PC-3 (cell line): ENCODE measurements at places on chromosomes 6 and 20. TPM values are rescaled to one million over a fixed set of nuclear protein-coding genes. Genes with fewer than 3 reads are reported as not detected.

Gene LY6G6F
- not detected in 2 replicates for total RNA-seq

Gene SIRPD
- total RNA-seq: 0.18 and 0.23 TPM in 2 replicates

Gene HLA-DRB1
- total RNA-seq: not detected in 2 replicates

- H3K27ac ChIP-seq: no peak overlapping the region
- no peak for DNase-seq
- H3K4me3 ChIP-seq: no peak overlapping the region
Observed at GRCh38 chr20:25050501-25051350, 7.2 kb downstream of the ACSS1 start.

DNA sequence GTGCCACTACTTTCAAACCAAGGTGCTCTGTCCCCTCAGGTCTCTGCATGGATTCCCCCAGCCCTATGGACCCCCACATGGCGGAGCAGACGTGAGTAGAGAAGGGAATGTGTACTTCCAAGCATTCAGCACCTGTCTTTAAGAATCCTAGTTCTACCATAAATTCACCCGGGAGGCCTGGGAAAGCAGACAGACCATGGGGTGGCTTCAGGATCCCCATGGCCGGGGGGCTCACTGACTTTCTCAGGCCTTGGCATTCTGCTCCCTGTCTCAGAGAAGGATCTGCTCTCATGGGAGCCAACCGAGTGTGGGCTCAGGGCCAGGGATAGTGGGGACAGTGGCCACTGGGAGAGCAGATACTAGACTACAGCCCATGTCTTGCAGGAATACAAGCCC lies 2.3 kb downstream of the CDC25B start:
- H3K4me1 ChIP-seq: peaks cover 26% of the 10 kb centered on the region
- H3K4me3 ChIP-seq: peak overlapping the region; percentile 99; the same call in 1 of the 2 replicates
- H3K36me3 ChIP-seq: peaks cover 55% of the 10 kb centered on the region
- no peak for DNase-seq
- no peaks in the 10 kb centered on the region for H3K27me3 ChIP-seq
- peak overlapping the region; percentile 64 for H3K27ac ChIP-seq

- H3K27ac ChIP-seq: no peak within 1 kb of the TSS
- DNase-seq: no peak
- no peaks in the 10 kb centered on the region for H3K36me3 ChIP-seq
- H3K4me3 ChIP-seq: no peak within 1 kb of the TSS
Observed at GRCh38 chr20:45827030-45827652, at the start of gene TNNC2. TNNC2 (minus strand) TSS chr20:45827312; CDS start chr20:45827248, 64 bp downstream.

DNA sequence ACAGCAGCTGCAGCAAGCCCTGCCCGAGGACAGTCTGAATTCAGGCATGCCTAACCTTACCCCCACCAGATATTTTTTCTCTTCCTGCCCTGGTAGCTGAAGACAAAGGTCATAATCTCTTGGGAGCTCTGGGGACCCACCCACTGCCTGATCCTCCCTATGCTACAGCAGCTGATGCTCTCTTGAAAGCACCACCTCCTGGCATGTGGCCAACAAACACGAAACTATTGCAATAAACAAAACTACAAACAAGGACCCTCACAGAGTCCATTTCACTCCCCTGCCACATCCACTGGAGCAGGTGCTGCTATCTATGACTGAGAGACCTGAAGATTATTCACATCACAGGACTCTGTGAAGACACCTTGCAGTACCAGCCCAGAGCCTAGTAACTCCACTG lies 238.5 kb upstream of the HS3ST5 start:
- no peak overlapping the region for H3K4me3 ChIP-seq
- peak; percentile 1 for DNase-seq
- H3K27me3 ChIP-seq: no peaks in the 10 kb centered on the region
- H3K4me1 ChIP-seq: peaks cover 8% of the 10 kb centered on the region; the same call in 1 of the 2 replicates
- no peak overlapping the region for H3K27ac ChIP-seq

- H3K27me3 ChIP-seq: no peaks in the 10 kb centered on the region
- peak overlapping the region; percentile 94 for H3K4me3 ChIP-seq
- peaks cover 20% of the 10 kb centered on the region for H3K4me1 ChIP-seq
Observed at GRCh38 chr6:105401247-105402089, 1.4 kb downstream of the PREP start.

GRCh38 chr20:52190437-52191131 lies 995 bp downstream of the ZFP64 start:
- DNase-seq: peak; percentile 81
- no peaks in the 10 kb centered on the region for H3K27me3 ChIP-seq
- H3K4me1 ChIP-seq: peaks cover 20% of the 10 kb centered on the region
- peak overlapping the region; percentile 84 for H3K4me3 ChIP-seq
- H3K36me3 ChIP-seq: peaks cover 13% of the 10 kb centered on the region; the same call in 1 of the 2 replicates

DNA sequence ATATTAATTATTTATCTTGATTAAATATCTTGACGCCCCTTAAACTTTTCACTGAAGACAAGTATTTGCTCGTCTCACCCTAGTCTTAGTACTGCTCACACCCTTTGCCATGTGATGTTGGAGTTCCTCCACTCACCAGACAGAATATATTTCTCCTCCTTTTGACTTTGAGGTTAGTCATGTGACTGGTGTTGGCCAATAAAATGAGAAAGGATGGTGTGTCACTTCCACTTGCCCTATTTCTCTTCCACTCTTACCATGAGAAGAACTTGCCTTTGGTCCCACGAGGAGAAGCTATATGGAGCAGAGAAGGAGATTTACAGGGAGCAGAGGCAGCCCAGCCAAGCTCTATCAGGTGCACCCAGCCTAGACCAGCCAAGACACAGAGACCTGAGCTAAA lies 64.9 kb upstream of the TAB2 start:
- no peaks in the 10 kb centered on the region for H3K27me3 ChIP-seq
- no peak for DNase-seq
- H3K27ac ChIP-seq: no peak overlapping the region

- no peak overlapping the region for H3K27ac ChIP-seq
- H3K4me1 ChIP-seq: no peaks in the 10 kb centered on the region
- no peak overlapping the region for H3K4me3 ChIP-seq
- H3K27me3 ChIP-seq: no peaks in the 10 kb centered on the region
Observed at GRCh38 chr6:49155316-49155715, 307.7 kb downstream of the MMUT start.

- H3K36me3 ChIP-seq: no peaks in the 10 kb centered on the region
- peaks cover 22% of the 10 kb centered on the region; the same call in 1 of the 2 replicates for H3K4me1 ChIP-seq
- peaks cover 16% of the 10 kb centered on the region for H3K27me3 ChIP-seq
- peak; percentile 80 for DNase-seq
- H3K4me3 ChIP-seq: no peak overlapping the region
- peak overlapping the region; percentile 29; the same call in 1 of the 2 replicates for H3K27ac ChIP-seq
Observed at GRCh38 chr6:154112181-154112809, 73.3 kb downstream of the OPRM1 start.

Gene HSPA12B
- not detected in 2 replicates for total RNA-seq

DNA sequence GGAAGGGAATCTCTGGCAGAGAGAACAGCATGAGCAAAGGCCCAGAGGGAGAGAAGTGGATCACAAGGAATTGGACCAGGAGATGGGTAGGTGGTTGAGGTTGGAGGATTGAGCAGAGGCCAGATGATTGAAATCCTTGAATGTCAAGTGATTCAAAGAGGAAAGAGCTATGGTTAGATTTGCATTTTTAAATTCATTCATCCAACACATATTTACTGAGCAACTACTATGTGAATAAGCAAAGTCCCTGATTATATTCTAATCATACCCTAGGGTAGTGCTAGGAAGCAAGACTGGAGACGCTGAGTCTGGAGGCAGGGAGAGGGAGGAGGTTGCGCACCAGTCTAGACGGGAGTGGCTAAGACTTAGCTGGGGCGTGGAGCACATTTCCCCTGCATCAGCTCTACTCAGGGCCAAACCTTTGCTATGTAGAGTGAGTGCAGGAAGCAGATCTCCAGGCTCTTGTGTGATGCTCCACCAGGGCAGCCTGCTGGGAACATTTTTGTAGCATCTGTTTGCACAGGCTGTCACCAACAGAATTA lies 40.2 kb downstream of the EYA2 start:
- no peak overlapping the region for H3K27ac ChIP-seq
- peaks cover 2% of the 10 kb centered on the region for H3K27me3 ChIP-seq
- H3K4me1 ChIP-seq: no peaks in the 10 kb centered on the region

DNA sequence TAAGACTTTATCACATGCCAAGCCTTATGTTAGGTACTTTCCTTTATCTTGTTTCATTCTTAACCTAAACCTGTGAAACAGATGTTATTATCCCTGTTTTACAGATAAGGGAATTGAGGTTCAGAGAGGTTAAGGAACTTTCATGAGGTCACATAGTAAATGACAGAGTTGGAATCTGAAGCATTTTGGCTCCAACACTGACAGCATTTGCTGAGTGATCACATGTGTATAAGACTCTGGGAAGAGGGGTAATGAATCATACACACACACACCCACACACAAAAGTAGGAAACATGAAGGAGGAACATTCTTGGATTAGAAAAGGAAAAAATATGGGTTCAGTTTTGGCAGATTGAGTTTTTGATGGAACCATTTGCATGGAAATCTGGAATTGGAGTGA lies 212.5 kb downstream of the GJA1 start:
- H3K4me3 ChIP-seq: no peak overlapping the region
- no peak for DNase-seq
- H3K27me3 ChIP-seq: no peaks in the 10 kb centered on the region
- H3K27ac ChIP-seq: no peak overlapping the region
- H3K4me1 ChIP-seq: peaks cover 13% of the 10 kb centered on the region

Gene NRSN1
- total RNA-seq: not detected in 2 replicates

Gene EPHA7
- total RNA-seq: 0.52 and 1.4 TPM in 2 replicates

- H3K27ac ChIP-seq: no peak overlapping the region
- H3K4me1 ChIP-seq: no peaks in the 10 kb centered on the region
- DNase-seq: no peak
- H3K36me3 ChIP-seq: no peaks in the 10 kb centered on the region
- H3K4me3 ChIP-seq: no peak overlapping the region
- peaks cover 45% of the 10 kb centered on the region for H3K27me3 ChIP-seq
Observed at GRCh38 chr6:107539409-107539808, 49.5 kb downstream of the SOBP start.

- H3K4me1 ChIP-seq: no peaks in the 10 kb centered on the region
- H3K27ac ChIP-seq: no peak overlapping the region
- H3K36me3 ChIP-seq: no peaks in the 10 kb centered on the region
- H3K4me3 ChIP-seq: no peak overlapping the region
Observed at GRCh38 chr6:117288083-117288715, 22.8 kb downstream of the VGLL2 start.

Gene SNHG17
- total RNA-seq: 52.0 and 62.0 TPM in 2 replicates

DNA sequence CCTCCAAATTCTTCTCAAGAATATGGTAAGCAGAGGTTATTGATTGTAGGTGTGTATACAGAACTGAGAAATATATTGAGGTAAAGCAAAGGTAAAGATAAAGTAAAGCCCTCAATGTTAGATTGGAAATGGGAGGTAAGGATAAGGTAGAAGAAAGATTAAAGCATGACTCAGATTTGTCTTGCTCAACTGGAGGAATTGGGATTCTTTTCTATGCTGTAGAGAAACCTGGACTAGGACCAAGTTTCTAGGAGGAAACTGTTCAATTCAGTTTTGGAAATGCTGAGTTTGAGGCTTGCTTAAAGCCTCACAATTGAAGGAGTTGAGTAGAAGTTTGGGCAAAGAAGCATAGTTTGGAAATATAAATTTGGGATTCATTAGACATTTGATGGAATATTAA lies 634.0 kb upstream of the PTCHD4 start:
- no peaks in the 10 kb centered on the region for H3K36me3 ChIP-seq
- no peaks in the 10 kb centered on the region for H3K27me3 ChIP-seq
- H3K4me1 ChIP-seq: peaks cover 35% of the 10 kb centered on the region
- peak overlapping the region; percentile 81 for H3K27ac ChIP-seq

DNA sequence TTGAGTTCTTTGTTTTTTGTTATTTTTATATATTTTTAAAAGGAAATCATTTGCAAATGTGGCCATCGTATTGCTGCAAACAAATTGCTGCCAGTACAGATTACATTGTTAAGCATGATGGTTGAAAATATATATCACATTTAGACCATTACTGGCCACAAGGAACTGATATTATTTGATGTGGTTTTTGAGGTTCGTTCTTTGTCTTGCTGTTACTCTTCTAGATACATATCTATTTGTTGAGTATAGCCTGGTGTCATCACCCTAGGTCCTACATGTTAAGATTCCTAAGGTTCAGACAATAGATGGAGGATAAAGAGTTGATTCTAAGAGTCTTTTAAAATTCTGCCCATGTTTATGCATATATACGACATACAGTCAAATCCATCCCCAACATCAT lies 306.0 kb downstream of the FARS2 start:
- H3K4me3 ChIP-seq: no peak overlapping the region
- H3K27me3 ChIP-seq: no peaks in the 10 kb centered on the region
- DNase-seq: no peak
- H3K27ac ChIP-seq: no peak overlapping the region
- H3K4me1 ChIP-seq: peaks cover 20% of the 10 kb centered on the region

- H3K36me3 ChIP-seq: peaks cover 9% of the 10 kb centered on the region
- peaks cover 48% of the 10 kb centered on the region for H3K4me1 ChIP-seq
- H3K27ac ChIP-seq: peak overlapping the region; percentile 26; the same call in 1 of the 2 replicates
- H3K27me3 ChIP-seq: no peaks in the 10 kb centered on the region
- DNase-seq: peak; percentile 85
- no peak overlapping the region for H3K4me3 ChIP-seq
Observed at GRCh38 chr6:117545161-117545595, 57.1 kb downstream of the GOPC start.

Gene ZNF334
- total RNA-seq: 0.52 and 0.58 TPM in 2 replicates

Gene TMEM74B
- total RNA-seq: 6.3 and 18.4 TPM in 2 replicates

GRCh38 chr20:53774461-53775203 lies 181.0 kb upstream of the ZNF217 start:
- peaks cover 43% of the 10 kb centered on the region for H3K4me1 ChIP-seq
- no peaks in the 10 kb centered on the region for H3K27me3 ChIP-seq
- peak overlapping the region; percentile 54 for H3K4me3 ChIP-seq
- no peaks in the 10 kb centered on the region for H3K36me3 ChIP-seq
- peak; percentile 100 for DNase-seq

Gene RAET1E
- total RNA-seq: 0.40 and 1.7 TPM in 2 replicates

- no peak overlapping the region for H3K27ac ChIP-seq
- H3K27me3 ChIP-seq: no peaks in the 10 kb centered on the region
- no peak overlapping the region for H3K4me3 ChIP-seq
- no peaks in the 10 kb centered on the region for H3K4me1 ChIP-seq
- DNase-seq: no peak
- H3K36me3 ChIP-seq: no peaks in the 10 kb centered on the region
Observed at GRCh38 chr6:18471232-18471964, 84.2 kb downstream of the RNF144B start.

Gene RNF217
- total RNA-seq: 4.5 and 7.7 TPM in 2 replicates

GRCh38 chr6:140779341-140779740 lies 1353.4 kb upstream of the GJE1 start:
- H3K4me3 ChIP-seq: no peak overlapping the region
- no peak overlapping the region for H3K27ac ChIP-seq
- peak; percentile 69 for DNase-seq
- H3K27me3 ChIP-seq: no peaks in the 10 kb centered on the region

Gene GLP1R
- total RNA-seq: not detected in 2 replicates
